ENCODE measurements at places on chromosomes 5 and 9.

- H3K4me1 ChIP-seq, result peaks cover 45% of the 10 kb centered on the region
- H3K27ac ChIP-seq, result peak overlapping the region; percentile 87
- peak overlapping the region; percentile 97 for H3K4me3 ChIP-seq
- DNase-seq, result peak; percentile 44
- H3K27me3 ChIP-seq, result no peaks in the 10 kb centered on the region
- peaks cover 26% of the 10 kb centered on the region for H3K36me3 ChIP-seq
These were observed 607 bp downstream of the UHRF2 start for GRCh38 chr9:6413365-6414246.

DNA sequence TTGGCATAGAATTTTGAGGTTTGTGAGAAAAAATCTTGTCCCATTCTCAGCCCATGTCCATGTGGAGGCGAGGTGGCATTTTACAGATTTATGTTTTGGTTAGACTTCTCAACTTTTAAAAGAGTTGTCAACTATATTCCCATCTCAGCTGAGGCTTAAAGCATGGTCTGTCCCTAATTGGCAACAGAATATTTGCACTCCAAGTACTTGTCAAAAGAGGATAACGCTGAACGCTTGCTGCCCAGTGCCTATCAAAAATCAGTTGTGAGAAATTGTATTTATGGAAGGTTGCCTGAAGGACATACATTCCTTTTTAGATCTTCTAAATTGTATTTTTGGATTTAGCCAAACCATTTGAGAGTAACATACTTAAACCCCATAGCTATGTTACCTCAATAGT lies 202.0 kb downstream of the SLF1 start:
- no peaks in the 10 kb centered on the region for H3K36me3 ChIP-seq
- no peak overlapping the region for H3K4me3 ChIP-seq
- no peak overlapping the region for H3K27ac ChIP-seq
- no peaks in the 10 kb centered on the region for H3K27me3 ChIP-seq
- H3K4me1 ChIP-seq, result no peaks in the 10 kb centered on the region

- no peak overlapping the region for H3K4me3 ChIP-seq
- no peaks in the 10 kb centered on the region for H3K27me3 ChIP-seq
- no peaks in the 10 kb centered on the region for H3K36me3 ChIP-seq
These were observed 49.9 kb downstream of the ITGA1 start for GRCh38 chr5:52837591-52838001.

DNA sequence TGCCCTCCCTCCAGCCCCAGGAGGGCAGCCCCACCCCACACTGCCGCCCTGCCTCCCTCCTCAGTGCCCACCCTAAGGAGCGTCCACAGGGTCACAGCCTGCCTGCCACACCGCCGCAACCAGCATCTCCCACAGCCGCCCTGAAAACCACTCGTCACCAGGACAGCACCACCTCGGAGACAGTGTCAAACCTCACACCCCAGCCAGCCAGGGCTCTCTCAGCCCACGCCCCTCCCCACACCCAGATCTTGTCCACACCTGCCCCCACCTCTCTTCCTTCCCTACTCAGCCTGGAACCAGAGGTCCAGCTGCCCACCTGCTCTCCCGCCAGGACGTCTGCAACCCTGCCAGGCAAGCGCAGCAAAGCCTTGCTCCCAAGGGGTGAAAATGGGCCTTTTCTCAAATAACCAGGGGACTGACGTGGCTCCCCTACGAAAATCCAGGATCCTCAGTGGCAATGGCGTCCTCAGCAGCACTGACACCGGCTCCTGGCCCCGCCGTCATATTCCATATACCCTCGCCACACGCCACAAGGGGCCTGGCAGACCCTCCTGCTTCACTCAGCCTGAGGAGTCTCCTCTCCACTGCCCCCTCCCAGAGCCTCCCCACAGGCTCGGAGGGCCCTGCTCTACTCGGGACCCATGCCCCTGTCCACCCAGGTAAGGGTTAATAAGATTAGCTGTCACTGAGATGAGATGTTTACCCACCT lies 71.0 kb upstream of the ADAMTS2 start:
- DNase-seq, result no peak
- H3K4me1 ChIP-seq, result no peaks in the 10 kb centered on the region
- no peaks in the 10 kb centered on the region for H3K36me3 ChIP-seq

GRCh38 chr9:12760758-12761157 lies 14.1 kb upstream of the LURAP1L start:
- no peak for DNase-seq
- no peaks in the 10 kb centered on the region for H3K36me3 ChIP-seq
- no peak overlapping the region for H3K27ac ChIP-seq
- no peak overlapping the region for H3K4me3 ChIP-seq
- no peaks in the 10 kb centered on the region for H3K27me3 ChIP-seq
- H3K4me1 ChIP-seq, result no peaks in the 10 kb centered on the region

GRCh38 chr9:114060711-114061110 lies 17.4 kb downstream of the AMBP start:
- H3K27ac ChIP-seq, result no peak overlapping the region
- DNase-seq, result no peak
- H3K36me3 ChIP-seq, result no peaks in the 10 kb centered on the region
- H3K27me3 ChIP-seq, result no peaks in the 10 kb centered on the region

Measured in activated naive CD8-positive, alpha-beta T cell treated with anti-CD3 and anti-CD28 coated beads, Interleukin-2, amount 50 U/mL, for 24 hours (primary cell).